ENCODE measurements at places on chromosomes 2 and 18.
A peak's percentile ranks its signal among the peaks of the same experiment; 100 is the strongest.

DNA sequence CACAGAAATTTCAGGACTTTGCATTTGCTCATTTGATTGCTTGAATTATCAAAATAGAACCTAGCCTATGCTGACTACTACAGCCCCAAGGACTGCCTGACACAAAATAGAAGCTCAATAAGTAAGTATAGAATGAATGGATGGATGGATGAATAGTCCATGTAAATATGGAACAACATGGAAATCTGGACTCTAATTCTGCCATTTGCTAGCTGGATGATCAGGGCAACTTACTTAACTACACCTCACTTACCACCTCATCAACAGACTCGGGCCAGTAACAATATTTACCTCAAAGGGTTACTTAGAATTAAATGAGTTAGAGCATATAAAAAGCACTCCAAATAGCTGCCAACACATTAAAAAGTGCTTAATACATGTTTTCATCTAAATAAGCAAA, 50.6 kb downstream of the NBAS start:
- DNase-seq, result no peak

- no peak for DNase-seq
Observed at GRCh38 chr2:241986836-241987641, 117.5 kb downstream of the RTP5 start.

GRCh38 chr2:26535663-26536275, 57.8 kb upstream of the OTOF start:
- DNase-seq, result no peak

DNA sequence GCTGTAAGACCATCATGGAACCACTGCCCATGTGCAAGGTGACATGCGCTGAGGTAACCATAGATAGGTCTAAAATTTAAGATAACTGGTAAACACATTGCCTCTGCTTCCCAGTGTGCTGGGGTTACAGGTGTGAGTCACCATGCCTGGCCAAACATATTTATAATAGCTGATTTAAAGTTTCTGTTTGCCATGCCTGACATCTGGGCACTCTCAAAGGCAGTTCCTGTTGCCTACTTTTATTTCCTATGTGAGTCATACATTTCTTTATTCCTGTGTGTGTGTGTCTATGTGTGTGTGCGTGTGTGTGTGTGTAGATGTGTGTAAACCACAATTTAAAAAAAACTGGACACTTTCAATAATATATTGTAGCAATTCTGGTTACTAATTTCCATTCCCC, 415.2 kb upstream of the NETO1 start:
- DNase-seq, result no peak

GRCh38 chr18:10913919-10914318, 235.4 kb downstream of the PIEZO2 start:
- no peak for DNase-seq

- DNase-seq, result no peak
Observed at GRCh38 chr2:209640358-209640757, 131.3 kb upstream of the UNC80 start.

DNA sequence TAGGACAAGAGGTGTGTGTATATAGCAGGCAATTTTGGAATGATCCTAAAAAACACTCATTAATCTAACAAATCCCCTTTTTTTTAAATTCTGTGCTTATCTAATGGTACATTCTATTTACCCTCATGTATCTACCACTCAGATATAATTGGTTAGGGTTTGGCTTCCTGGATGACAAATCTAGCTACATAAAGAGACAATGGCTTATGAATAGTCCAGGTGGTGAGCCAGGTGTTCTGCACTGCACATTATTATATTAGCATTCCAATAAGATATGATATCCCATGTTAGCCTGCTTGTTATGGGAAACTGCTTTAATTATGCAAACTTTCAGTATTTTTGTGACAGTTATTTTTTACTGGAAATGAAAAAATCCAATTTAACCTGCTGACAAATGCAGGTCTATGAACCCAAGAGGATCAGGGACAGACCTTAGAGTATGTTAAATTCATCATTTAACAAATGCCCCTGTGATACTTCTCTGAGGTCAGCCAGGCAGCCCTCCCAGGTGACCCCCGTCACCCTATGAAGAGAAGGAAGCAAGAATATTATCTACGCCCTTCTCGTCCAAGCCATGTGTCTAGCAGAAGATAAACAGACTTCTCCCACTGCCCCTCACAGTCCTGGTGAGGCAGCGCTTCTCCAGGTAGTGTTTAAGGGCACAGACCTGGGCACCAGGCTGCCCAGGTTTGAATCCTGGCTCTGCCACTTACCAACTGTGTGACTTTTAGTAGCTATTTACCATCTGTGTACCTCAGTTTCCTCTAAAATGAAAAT, 83.0 kb downstream of the ADD2 start:
- DNase-seq, result no peak

DNA sequence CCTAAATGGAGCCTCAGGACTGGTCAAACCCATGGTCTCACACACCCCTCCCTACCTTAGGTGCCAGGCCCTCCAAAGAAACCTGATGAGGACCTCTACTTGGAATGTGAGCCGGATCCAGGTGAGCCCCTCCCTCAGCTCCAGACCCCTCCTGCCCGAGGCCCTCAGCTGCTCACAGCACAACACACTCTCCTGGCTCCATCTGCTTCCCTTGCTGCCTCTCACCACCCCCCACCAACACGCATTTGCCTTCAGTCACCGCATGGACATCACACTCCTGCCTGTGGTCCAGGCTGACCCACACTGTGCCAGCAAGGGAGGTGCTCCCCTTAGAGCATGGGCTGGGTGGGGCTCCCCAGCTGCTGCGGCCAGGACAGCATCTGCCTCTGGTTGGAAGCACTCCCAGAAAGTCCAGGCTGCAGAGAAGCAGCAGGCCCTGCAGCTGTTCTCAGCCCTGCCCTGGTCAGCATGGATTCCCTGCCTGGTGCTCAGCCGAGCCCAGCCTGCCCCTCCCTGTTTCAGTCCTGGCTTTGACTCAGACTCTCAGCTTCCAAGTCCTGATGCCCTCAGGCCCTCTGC, 15.1 kb downstream of the SH2D6 start:
- DNase-seq, result no peak

DNA sequence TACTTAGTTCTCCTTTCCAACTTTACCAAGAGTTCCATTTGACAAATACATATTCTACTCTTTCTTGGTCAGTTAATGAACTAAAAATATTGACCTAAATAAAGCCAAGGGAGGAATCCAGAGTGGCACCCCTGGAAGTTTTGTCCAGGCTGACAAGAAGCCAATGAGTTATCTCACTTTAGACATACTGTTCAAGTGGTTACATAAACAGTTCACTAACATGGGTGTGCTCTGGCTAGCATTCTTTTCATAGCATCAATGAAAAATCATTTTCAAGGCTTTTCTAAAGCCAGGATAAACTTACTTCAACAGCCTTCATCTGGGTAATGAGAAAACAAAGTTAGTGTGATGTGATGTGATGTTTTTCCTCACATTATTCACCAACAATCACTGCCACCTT, 649.4 kb downstream of the TDRD15 start:
- no peak for DNase-seq

DNA sequence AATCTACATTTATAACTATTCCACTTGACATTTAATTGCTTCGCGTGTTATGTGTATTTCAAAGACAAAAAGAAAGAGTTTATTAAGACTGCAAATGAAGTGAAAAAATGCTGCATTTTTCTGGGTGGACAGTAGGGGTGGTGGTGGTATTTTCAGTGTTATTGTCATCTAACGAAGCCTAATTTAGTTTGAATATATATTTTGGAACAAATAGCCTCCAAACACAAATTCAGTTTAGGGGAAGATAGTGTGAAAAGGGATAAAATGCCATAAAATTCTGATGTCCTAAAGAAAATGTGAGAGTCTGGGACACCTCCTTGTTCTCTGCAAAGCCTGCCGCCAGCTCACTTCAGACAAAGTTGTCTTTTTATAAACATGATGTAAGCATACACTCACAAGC, 425.1 kb downstream of the NRXN1 start:
- no peak for DNase-seq

GRCh38 chr2:20352230-20352578, 1.6 kb upstream of the PUM2 start:
- no peak for DNase-seq

DNA sequence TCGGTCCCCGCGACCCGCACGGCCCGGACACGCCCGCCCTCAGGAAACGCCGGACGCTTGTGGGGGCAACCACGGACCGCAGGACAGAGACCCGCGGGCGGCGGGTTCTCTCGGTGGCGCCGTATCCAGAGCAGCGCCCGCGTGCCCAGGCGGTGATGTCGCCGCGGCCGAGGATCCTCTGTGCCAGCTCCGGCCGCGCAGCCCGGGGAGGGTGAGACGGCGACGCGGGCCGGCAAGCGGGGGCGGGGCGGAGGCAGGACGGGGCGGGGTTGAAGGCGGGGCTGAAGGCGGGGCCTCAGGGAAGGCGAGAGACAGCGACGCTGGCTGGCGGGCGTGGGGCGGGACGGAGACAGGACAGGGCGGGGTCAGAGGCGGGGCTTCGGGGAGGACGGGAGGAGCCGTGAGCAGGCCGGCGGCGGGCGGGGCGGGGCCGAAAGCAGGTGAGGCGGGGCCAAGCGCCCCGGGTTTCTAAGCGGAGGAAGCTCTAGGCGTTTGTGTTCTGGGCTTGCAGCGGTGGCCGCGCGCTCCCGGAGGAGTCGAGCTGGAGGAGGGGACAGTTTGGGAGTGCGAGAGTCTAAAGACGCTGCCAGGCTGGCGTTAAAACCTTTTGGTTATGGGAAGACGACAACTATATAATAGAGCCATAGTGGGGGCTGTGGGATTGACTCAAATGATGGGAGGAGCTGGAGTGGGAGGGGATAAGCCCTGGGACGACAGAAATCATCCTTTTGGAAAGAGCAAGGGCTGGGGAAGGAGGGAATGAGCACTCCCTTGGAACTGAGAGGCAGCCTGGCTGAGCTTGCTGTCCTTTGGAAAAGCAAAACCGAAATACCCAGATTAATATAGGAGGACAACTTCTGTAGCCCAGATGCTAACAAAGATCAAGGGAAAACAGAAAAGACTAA, at the start of gene DSEL:
Gene DSEL (minus strand): TSS at position 182 of the 905 bp plus-strand sequence. CDS start 2,112 bp downstream, outside the sequence.
- DNase-seq, result peak; percentile 100

- DNase-seq, result no peak
Observed at GRCh38 chr2:162316590-162316989, 1.9 kb downstream of the IFIH1 start.

- DNase-seq, result no peak
Observed at GRCh38 chr2:144270951-144271350, 249.0 kb downstream of the ZEB2 start.

- DNase-seq, result no peak
Observed at GRCh38 chr2:128367601-128368359, 49.1 kb upstream of the HS6ST1 start.

DNA sequence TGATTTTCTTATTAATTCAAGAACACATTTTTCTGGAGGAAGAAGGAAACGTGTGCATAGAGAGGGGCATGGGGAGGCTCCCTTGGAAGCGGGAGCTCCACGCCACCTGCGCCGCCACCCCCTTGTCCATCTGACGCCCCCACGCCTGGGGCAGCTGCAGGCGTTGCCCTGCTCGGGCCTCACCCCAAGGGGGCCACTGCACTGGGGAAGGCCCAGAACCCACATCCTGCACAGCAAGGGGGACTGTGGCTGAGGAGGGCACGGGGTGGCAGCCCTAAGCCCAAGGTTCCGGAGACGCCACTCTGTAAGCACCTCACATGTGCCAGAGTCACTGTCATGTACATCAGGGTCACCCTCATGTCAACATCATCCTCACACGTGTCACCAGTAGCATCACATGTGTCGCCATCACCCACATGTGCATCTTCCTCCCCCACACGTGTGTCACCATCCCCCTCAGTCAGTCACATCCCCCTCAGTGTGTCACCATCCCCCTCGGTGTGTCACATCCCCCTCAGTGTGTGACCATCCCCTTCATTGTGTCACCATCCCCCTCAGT, 486.7 kb upstream of the SALL3 start:
- no peak for DNase-seq

DNA sequence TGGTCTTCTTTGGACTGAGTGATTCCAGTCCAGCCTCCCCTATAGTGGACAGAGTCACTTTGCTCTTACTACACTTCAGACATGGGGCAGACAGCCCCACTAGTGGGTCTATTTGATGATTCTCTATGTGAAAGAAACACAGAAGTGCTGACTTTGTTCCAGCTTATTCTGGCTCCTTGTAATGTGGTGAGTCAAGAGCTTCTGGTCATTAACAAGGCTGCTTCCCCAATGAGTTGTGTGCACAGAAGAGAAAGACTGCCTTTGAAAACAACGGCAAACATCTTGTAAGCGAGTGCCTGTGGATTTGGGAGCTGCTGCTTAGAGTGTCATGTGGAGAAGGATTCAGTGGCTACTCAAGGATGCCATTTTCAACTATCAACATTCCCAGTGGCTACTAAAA, 39.1 kb downstream of the RMC1 start:
- no peak for DNase-seq

- DNase-seq, result no peak
Observed at GRCh38 chr2:36432479-36432878, 76.9 kb downstream of the CRIM1 start.

- DNase-seq, result no peak
Observed at GRCh38 chr18:77111951-77112746, 20.4 kb downstream of the MBP start.

DNA sequence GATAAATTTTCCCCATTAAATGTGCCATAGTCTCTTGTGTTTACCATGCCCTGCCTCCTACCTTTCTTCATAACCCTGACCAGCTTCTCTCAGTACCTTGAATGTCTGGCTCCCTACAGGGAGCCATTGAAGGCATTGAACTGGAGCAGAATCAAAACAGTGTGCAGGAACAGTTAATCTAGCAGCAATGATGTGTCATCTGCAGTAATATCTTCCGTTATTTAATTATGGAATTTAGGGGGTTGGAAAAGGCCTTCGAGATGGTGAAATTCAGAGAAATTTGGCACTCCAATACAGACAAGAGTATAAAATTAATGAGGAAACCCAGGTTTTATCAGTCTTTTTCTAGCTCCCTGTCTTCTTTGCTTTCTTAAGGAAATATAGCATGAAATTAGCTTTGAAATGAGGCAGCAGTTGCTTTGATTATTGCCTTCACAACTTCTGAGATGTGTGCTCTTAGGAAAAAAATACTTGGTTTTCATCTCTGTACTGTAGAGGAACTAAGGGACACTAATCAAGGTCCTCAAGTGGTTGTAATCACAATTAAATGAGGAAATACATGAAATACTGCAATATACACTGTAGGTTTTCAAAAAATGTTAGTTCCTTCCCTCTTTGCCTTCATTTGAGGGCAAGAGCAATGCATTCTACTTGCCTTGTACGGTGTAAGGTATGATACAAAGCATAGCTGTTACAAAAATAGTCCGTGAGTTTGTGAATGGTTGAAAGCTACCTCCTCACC, 369.1 kb downstream of the SETBP1 start:
- DNase-seq, result no peak

- no peak for DNase-seq
Observed at GRCh38 chr18:76564117-76564516, 69.1 kb upstream of the ZNF516 start.

DNA sequence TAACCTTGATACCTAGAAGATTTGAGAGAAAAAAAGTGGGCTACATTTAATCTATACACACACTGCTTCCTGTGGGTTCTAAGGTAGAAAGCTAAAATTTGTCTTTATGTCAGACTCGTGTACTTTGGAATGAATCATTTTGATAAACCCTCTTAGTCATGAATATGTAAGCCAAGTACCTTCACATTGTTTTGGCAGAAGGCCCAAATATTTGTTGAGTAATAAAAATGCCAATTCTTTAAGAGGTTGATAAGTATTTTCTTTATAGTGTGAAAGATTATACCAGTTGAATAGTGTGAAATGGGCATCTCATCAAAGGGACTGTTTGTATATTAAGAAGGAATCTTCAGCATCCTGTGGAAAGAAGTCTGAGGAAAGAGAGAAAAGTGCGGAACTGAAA, 1464.7 kb upstream of the ZEB2 start:
- no peak for DNase-seq

- DNase-seq, result no peak
Observed at GRCh38 chr18:78632111-78632541, 347.5 kb upstream of the SALL3 start.

- DNase-seq, result no peak
Observed at GRCh38 chr2:8219631-8220355, 462.1 kb upstream of the ID2 start.
